Ammon's horn (tissue), 1 donor: ENCODE measurements at places on chromosomes 13 and 19.

GRCh38 chr19:48393559-48394330 lies at the start of gene GRIN2D:
Gene GRIN2D, plus strand, starts transcription at chr19:48393668. Its CDS starts 4,725 bp downstream, at chr19:48398393.
- no peak for DNase-seq

GRCh38 chr13:38366954-38367645 lies 17.4 kb downstream of the UFM1 start:
- DNase-seq: peak; percentile 12

GRCh38 chr19:16372065-16372915 lies 47.7 kb downstream of the KLF2 start:
- no peak for DNase-seq

- DNase-seq: no peak
Observed at GRCh38 chr13:27592865-27593264, 27.5 kb downstream of the LNX2 start.

DNA sequence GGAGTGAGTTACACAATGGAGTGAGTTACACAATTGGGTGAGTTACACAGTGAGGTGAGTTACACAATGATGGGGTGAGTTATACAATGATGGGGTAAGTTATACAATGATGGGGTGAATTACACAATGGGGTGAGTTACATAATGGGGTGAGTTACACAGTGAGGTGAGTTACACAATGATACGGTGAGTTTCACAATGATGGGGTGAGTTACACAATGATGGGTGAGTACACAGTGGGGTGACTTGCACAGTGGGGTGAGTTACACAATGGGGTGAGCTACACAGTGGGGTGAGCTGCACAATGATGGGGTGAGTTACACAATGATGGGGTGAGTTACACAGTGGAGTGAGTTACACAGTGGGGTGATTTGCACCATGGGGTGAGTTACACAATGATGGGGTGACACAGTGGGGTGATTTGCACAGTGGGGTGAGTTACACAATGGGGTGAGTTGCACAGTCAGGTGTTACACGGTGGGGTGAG lies 52.5 kb upstream of the GAS6 start:
- DNase-seq: no peak

DNA sequence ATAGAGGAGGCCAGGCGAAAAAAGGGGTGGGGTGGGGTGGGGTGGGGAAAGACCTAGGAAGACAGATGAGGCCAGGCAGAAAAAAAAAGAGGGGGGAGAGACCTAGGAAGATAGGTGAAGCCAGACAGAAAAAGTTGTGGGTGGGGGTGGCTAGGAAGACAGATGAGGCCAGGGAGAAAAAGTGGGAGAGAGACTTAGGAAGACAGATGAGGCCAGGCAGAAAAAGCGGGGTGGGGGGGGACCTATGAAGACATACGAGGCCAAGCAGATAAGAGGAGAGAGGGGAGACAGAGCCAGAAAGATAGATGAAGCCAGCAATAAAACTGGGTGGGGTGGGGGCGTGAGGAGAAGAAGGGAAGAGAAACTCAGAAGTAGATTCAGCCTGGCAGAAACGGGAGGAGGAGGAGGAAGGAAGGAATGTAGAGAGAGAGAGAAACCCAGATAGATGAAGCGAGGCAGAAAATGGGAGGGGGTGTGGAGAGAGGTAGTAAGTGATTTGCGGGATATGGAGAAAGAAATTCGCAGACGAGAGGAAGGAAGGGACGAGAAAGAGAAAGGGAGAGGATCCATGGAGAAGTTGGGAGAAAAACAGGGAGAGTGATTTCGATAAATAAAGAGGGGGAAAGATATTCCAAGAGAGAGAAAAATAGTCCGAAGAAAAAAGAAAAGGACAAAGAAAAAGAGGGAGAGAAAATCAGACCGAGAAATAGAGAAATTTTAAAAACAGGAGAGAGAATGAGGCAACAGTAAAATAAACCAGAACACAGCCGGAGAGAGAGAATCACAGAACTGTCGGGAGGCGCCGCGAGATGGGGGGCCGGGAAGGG lies 12.2 kb upstream of the CACNG6 start:
- DNase-seq: no peak

DNA sequence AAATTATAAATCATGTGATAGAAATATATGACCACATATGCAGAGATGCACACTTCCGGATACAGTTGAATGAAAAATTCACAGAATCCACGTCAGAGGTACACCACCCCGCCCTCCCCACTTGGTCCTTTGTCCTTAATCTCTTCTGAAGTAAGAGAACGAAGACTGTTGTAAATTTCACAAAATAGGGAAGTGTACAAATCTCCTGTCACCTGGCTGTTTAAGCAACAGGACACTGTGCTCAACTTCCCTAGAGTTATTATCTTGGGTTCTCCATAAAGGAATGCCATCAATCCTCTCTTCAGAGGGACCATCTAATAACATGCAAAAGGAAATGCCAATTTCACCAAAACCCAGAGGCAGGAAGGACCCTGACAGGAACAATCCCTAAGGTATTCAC lies 10.5 kb upstream of the CEACAM6 start:
- DNase-seq: no peak

DNA sequence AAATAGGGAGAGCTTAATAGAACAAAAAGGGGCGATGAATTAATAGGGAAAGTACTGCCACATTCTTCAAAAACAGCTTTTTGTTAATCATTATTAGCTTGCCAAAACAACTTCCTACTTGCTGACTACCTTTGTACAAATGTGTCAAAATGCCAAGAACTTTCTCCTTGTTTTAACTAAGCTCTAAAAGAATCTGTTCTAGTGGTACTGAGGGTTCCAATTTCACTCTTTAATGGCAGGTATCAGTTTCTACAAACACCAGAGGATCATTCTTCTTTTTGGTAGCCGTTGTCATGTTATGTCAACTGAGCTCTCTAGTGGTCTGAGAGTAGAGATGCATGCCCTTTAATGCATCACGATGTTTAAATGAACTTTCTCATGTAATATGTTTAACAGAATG lies 29.4 kb upstream of the FBXL3 start:
- no peak for DNase-seq

GRCh38 chr19:40693150-40693788 lies 2.8 kb upstream of the NUMBL start:
- DNase-seq: no peak

DNA sequence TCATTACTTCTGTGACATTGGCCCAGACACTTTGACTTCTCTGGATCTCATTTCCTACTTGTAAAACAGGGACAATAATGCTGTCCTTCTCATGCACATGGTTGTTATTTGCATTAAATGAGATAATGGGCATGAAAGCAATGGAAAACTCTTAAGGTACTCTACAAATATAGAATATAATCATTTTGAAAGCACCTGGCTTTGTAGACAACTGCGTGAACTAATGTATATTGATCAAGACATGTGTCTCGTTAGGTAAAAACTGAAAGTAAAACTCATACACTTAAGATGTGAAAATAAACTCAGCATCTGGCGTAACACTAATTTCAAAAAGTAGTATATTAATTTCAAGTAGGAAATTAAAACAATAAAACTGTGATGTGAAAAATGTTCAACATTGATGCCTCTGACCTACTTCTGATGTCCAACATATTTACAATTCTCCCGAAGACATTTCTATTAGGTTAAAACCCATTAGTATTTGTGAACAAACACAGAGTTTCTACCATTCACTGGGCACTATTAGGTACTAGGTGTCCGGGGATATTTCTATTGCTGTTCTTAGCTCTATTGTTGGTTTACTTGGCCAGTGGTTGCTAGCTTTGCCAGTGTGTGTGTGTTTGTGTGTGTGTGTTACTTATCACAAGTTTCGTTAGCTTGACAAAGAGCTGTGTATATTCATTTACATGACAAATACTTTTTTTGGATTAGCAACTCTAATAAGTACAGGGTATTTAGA lies 220.5 kb downstream of the KCNRG start:
- no peak for DNase-seq

DNA sequence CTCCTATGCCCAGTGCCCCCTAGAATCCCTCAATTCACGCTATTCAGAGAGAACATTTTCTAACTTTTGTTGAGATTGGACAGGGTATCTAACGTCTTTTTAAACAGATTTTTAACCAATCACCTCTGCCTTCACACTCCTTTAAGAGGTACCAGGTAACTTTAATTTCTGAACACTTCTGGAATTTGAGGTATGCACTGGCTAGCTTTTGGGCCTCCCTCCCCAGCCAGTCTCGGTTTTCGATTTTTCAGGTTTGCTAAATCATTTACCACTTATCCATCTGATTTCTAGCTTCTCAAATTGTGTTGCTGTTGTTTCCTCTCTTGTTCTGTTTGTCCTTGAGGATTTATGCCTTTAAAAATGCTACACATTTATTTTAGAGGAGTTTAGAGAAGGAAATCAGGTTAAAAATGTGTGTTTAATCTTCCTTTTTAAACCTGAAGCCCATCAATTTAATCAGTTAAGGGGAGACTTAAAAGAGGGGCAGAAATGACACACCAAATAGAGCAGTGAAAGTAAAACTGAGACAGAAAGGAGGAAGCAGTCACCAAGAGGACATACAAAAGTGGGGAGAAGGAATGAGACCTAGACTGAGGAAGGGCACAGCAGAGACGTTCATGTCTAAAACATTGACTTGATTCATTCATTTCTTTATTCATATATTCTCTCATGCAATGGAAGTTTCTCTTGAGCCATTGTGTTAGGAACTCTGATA lies 139.6 kb upstream of the HTR2A start:
- peak; percentile 10 for DNase-seq

GRCh38 chr13:39656325-39656677 lies 839 bp downstream of the COG6 start:
- no peak for DNase-seq

DNA sequence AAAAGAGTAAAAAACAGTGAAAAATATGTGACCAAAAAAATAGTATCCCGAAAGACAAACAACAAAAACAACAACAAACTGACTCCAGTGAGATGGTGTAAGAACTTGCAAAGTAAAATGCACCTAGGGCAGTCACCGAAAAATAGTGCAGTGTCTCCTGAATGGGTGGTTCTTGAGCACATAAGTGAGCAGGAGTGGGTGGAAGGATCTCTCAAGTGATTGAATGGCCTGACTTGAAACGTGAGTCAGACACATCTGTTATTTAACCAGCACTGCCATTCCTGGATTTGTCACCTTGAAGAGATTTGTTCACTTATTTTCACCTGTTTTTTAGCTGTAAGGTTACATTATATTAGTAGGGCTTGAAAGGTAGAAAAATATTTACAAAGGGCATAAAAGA lies 3.5 kb downstream of the ZNF738 start:
- no peak for DNase-seq

DNA sequence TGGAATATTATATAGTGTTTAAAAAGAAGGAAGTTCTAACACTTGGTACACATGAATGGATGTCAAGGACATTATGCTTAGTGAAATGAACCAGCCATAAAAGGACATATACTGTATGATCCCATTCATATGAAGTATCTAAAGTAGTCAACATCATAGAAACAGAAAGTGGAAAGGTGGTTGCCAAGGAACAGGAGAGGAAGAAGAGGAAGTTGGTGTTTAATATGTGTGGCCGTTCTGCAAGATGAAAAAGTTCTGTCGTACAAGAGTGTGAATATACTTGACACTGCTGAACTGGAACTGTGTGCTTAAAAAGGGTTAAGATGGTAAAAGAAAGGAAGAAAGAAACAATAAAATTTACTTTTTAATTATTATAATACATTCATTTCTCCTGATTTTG lies 33.1 kb upstream of the C1QTNF9 start:
- DNase-seq: no peak

DNA sequence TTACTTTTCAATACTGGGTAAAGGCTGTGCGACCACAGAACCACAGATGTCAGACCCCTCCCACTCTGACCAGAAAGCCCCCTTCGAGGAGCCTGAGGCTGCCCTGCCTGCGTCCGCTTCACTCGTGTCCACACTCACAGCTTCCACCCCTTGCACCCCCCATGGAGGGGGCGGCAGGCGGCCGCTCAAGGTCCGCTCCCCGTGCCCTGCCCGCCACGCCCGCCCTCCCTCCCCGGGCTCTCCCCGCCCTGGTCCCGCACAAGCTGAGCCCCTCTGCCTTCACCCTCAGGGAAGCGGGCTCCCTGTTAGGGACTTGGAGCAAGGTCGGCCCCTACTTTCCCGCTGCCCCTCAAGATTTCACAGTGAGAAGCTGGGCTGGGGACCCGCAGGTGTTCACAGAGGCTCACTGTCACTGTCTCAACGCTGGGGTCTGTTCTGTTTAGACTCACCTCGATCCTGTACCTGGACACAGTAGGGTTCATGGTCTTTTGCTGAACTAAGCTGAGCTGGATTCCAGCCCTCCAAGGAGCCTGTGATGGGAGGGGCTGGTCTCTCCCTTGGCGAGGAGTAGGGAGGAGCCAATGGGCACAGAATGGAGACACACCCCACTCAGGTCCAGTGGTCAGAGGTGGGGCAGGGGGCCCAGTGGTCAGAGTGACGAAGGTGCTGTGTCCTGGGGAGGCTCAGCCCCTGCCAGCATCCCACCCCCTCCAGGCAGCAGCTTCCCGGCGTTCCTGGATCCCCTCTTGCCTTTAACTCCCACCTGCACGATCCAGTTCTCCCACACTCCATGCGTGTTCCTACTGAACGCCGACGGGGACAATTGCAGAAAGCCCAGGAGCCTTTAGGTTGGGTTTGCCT lies 69.5 kb downstream of the SPACA7 start:
- no peak for DNase-seq

DNA sequence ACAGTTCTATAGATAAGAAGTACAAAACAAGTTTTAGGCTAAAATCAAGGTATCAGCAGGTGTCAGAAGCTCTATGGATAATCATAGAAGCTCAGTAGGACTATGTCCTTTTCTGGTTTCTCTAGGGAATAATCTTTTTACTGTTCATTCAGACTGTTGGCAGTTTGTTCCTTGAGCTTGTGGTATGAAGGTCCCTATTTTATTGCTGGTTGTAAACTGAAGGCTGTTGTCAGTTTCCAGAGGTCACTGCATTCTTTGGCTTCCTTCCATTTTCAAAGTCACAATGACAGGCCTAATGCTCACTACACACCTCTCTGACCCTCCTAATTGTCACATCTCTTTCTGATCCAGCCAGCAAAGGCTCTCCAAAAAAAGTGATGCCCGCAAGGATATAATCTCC lies 337.9 kb upstream of the EDNRB start:
- DNase-seq: no peak
